HuH-7 (cell line): ENCODE measurements at places on chromosomes 11 and 22.

GRCh38 chr11:57370251-57370650, 10.7 kb downstream of the PRG3 start:
- DNase-seq = no peak

- no peak for DNase-seq
Measured at GRCh38 chr22:27445881-27446280, 355.7 kb downstream of the MN1 start.

- DNase-seq = no peak
Measured at GRCh38 chr11:105466582-105467228, 143.2 kb upstream of the GRIA4 start.

DNA sequence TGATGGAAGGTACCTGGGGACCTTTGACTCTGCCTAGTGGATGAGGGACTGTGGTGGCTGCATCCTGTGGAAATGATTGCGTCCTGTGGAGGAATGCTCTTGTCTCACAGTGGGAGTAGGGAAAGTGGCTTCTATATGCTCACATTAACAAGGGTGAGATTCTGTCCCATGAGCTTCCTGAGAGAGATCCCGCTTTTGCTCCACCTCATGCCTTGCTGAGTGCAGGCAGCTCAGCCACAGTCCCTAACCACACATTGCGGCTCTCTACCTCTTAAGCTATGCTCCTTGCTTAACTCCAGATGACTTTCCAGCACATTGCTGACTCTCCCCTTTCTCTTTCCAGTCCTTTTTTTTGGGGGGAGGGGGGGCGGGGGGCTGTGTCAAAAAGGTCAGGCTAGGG, 45.0 kb downstream of the TEAD1 start:
- no peak for DNase-seq

- no peak for DNase-seq
Measured at GRCh38 chr11:83599066-83599465, 312.9 kb upstream of the CCDC90B start.

GRCh38 chr11:97990162-97990920, 1030.4 kb upstream of the CNTN5 start:
- DNase-seq = no peak

GRCh38 chr22:32206774-32207758, 2.2 kb upstream of the RFPL2 start:
- DNase-seq = peak; percentile 57

DNA sequence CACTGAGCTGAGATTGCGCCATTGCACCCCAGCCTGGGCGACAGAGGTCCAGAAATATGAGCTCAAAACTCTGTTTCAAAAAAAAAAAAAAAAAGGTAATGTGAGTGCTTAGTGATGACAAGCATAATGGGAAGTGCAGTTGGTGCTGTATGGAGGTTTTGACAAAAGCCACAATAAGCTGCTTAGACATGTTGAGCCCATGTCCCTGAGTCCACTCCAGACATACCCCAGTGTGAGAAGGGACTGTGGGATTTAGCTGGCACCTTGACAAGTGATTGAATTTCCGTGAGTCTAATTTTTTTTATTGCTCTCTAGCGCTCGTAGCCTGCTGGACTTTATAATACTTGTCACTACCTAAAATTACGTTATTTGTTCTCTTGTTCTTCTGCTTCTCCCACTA, 15.1 kb upstream of the LGR4 start:
- no peak for DNase-seq

DNA sequence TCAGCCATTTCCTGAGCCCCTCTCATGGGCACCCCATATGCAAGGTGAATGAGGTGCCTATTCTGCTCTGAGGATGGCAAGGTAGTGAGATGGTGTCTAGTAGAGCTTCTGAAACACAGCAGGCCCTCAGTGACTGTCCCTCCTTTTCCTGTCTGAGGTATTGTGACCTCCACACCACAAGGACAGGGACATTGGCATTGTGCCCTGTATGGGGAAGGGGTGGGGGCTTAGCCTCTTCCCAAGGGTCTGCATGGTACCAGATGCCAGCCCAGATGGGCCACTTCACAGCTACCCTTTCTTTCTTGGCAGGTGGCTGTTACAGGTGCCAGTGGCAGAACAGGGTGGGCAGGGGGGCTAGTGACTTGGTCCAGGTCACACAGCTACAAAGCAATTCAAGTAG, 78.8 kb downstream of the CABIN1 start:
- no peak for DNase-seq

DNA sequence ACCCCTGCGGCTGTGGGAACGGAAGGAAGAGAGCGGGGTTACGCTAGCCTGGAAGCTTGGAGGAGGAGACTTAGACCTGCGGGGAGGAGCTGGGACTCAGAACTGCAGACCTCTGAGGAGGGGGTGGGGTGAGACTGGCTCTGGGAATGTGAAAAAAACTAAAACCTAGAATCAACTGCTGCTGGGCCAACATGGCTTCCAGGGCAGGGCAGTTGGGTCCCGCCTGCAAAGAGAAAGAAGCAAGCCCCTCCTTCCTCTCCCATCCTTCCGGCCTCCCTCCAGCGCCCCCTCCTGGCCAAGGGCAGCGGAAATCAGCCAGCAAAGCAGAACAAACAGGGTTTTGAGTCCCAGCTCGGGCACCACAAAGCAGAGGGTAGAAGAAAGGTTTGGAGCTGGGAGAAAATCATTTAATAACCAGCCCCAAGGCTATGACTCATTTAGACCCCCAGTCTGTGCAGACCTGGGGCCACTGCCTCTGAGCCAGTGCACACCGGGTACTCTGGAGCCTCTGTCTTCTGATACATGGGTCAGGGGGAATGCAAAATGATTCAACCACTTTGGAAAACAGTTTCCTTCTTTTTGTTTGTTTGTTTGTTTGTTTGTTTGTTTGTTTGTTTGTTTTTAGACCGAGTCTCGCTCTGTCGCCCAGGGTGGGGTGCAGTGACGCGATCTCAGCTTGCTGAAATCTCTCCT, 7.3 kb upstream of the NCF4 start:
- peak; percentile 56 for DNase-seq

- DNase-seq = no peak
Measured at GRCh38 chr22:37742376-37743171, 45.7 kb downstream of the TRIOBP start.

DNA sequence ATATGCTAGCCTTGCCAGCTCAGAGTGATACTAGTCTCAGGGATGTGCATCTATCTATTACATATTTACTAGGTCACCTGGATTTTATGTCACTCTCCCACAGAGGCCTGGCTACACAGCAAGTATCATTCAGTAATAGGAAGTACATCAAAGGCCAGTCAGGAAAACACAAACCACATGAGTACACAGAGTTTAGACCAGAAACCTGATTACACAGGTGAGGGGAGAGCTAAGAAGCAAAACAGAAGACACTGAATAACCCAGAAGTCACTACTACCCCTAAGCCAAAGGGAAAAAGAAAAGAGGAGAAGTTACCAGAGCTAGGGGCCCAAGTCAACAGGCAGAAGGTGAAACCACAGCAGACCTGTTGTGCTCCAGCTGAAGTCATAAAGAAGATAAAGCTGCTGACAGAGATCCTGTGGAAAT, 13.3 kb downstream of the LPXN start:
- no peak for DNase-seq

- no peak for DNase-seq
Measured at GRCh38 chr11:75827562-75827961, 12.6 kb downstream of the UVRAG start.

- no peak for DNase-seq
Measured at GRCh38 chr11:131895865-131896264, 525.5 kb downstream of the NTM start.

DNA sequence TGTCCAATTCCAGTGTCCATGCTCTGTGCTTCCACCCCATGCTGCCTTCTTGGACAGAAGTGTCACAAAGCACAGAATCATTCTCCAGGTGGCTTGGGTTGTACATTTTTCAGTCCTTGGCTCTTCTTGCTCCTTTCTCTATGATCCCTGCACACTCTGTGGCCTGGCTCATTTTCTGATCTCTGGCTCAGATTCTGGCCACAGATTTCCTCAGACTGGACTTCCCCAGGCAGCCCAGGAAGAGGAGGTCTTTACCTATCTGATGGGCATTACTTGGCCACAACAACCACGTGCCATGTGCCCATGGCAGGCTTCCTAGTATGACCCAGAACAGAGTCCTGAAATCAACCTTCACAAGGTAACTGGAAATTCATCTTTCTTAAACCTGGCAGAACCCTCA, 27.2 kb downstream of the SYTL2 start:
- DNase-seq = no peak

DNA sequence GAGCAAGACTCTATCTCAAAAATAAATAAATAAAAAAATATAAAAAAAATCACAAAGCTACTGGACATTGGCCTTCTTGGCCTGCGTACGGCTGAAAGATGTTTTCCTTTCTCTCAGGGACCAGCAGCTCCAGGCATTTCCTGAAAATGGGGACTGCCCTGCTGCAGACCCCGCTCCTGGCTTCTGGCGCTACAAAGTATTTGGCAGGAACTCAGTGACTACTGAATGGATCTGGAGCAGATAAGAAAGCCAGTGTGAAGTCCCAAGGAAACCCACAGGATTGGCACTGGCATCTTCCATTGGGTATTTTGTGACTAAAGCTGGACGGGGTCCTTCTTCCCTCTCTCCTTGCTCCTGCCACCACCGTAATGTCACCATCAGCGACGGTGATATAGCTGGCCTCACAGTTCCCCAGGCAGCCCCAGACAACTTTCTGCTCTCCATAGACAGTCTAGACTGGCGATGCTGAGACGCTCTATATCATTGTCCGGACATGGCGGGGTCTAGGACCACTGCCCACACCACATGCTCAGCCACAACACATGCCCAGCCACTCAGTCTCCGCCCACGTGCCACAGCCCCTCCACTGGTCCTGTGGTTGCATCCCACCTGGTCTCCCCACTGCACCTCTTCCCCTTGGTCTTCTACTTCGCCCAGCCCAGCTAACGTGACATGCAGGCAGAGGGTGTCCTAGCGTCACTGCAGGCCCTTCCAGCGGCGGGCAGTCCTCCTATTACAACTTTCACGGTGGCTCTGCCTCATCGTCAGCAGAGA, 22.7 kb upstream of the YPEL1 start:
- DNase-seq = no peak

GRCh38 chr11:72969894-72970335, 155.7 kb downstream of the ATG16L2 start:
- DNase-seq = no peak

- DNase-seq = no peak
Measured at GRCh38 chr11:22677153-22677903, 10.9 kb downstream of the GAS2 start.

DNA sequence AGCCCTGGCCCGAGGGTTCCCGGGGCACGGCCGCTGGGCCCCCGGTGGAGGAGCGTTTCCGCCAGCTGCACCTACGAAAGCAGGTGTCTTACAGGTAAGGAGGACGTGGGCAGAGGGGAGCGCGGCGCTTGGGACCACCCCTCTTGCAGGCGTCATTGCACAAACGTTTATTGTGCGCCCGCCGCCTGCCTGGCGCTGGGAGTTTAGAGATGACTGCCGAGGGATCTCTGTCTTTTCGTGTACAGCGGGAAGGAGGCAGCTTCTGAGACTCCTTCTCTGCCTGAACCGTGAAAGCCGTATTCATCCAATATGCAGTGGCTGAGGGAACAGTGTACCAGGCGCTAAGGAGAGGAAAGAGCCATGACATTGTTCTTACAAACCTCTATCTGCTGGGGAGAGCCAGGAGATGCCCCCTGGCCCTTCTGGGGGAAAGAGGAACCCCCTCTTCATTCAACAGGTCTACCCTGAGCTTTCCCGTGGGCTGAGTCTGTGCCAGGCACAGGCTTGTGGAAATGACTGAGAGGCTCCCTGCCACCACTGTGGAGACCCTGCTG, 13.8 kb upstream of the DGKZ start:
- no peak for DNase-seq

- no peak for DNase-seq
Measured at GRCh38 chr11:35139722-35140282, 831 bp downstream of the CD44 start.

DNA sequence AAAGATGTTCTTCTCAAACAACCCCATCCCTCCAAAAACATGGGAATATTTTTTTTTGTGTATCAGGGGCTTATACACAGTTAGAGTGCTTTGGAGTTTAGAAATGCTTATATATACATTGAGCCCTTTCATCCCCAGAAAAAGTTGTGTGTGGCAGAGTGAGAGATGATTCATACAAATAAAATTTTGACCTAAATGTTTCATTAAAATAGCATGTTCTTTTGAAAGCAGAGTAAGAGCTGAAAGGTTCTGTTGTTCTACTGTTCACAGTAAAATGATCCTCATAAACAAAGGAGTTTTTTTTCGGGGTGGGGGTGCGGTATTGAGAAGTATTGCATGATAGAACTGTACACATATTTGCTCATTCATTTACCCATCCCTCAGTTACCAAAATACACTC, 512.4 kb downstream of the DLG2 start:
- no peak for DNase-seq

GRCh38 chr22:23102776-23103175, 32.5 kb downstream of the GNAZ start:
- no peak for DNase-seq

DNA sequence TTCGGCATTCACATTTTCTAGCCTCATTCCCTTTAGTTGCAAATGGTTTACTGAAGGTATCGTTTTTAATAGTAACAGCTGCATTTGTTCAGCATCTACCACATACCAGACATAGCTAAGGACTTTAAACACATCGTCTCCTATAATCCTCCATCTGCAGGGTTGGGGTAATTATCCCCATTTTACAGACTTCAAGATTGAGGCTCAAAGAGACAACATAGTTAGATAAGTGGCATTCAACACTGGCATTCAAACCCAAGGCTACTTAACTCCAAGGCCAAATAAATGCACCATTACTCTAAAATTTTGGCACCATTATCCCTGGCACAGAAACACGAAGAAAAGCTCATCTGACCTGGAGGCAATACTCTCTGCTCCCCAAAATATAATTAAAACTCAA, 28.5 kb downstream of the SMCO4 start:
- no peak for DNase-seq

GRCh38 chr22:44019846-44020245, 4.3 kb upstream of the PARVB start:
- DNase-seq = no peak

- DNase-seq = no peak
Measured at GRCh38 chr11:128021349-128022006, 565.9 kb downstream of the ETS1 start.

DNA sequence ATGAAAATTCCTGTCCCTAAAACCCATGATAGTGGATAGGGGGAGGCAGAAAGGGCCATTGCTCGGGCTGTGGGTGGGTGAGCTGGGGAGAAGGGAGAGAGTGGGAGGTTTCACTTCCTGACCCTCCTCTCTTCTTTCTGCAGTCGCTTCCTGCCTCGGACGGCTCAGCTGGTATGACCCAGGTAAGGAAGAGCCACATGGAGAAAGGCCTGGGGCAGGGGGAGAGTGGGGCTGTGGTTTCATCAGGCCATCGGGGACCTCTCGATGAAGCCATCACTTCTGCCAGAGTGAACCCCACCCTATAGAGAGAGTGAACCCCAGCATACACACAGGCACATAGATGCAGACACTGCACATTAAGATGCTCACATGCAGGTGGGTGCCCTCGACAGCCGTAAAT, 12.6 kb downstream of the CD5 start:
- no peak for DNase-seq

- no peak for DNase-seq
Measured at GRCh38 chr11:59259867-59260475, 47.2 kb upstream of the MPEG1 start.

GRCh38 chr22:41582694-41583093, 6.9 kb downstream of the PMM1 start:
- DNase-seq = no peak
